Frontal cortex (tissue), 4 donors: ENCODE measurements at places on chromosomes 5 and 9. TPM values are rescaled to one million over a fixed set of nuclear protein-coding genes. Genes with fewer than 3 reads are reported as not detected.

TAF11L5 gene
- total RNA-seq: not detected

DNA sequence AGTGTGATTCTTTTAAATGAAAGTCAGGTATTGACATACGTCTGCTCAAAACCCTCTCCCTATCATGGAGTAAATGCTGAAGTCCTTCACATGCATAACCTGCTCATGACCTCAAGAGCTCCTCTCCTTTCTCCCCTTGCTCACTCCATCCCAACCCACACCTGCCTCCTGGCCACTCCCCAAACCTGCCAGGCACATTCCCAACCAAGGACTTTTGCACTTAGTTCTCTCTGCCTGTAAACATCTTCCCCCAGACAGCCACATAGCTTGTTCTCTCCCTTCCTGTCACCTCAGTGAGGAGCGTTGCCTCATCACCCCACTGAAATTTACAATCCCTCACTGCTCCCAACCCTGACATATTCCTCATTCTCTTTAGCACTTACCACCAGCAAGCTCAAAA is 8.7 kb downstream of the SETD9 start:
- DNase-seq: no peak

TNPO1 gene
- total RNA-seq: 205 TPM

ORM2 gene
- total RNA-seq: not detected

- no peak for DNase-seq
Measured at GRCh38 chr5:38622723-38623129, 66.3 kb upstream of the LIFR start.

SHOC1 gene
- total RNA-seq: not detected

- DNase-seq: no peak
Measured at GRCh38 chr5:68333649-68334552, 118.3 kb downstream of the PIK3R1 start.

DNA sequence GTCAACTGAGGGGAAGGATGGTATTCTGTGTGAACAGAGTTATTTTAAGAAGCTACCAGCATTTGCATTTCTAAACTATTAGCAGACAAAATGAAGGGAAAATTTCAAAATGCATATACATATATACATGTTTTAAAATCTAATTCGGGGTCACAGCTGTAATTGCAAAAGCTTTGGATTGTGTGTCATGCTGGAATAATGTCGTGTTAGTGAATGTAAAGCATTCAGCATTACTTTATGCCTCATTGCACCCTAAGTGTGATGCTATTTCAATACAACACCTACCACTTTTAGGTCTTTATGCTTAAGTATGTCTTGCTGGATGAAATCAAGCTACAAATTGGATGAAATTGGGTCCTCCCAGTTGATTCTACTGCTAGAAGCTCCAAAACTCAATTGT is 687.6 kb upstream of the MEF2C start:
- no peak for DNase-seq

GRCh38 chr5:170389550-170389892 is 354 bp upstream of the KCNMB1 start:
- peak; percentile 47 for DNase-seq

CTNND2 gene
- 74.2 TPM for total RNA-seq
